ENCODE measurements at places on chromosomes 6 and 20. TPM values are rescaled to one million over a fixed set of nuclear protein-coding genes. Genes with fewer than 3 reads are reported as not detected.

Gene GGTLC1
- not detected for total RNA-seq

Gene HSPA12B
- 1.1 TPM for total RNA-seq

Gene MTFR2
- total RNA-seq: 6.7 TPM

Gene SOX18
- total RNA-seq: not detected

Gene F13A1
- 0.39 TPM for total RNA-seq

Gene SLC22A16
- not detected for total RNA-seq

Gene DYNLT2
- 2.8 TPM for total RNA-seq

Gene TNFRSF21
- total RNA-seq: 16.4 TPM

Gene RSPH4A
- total RNA-seq: 2.4 TPM

Gene DPPA5
- not detected for total RNA-seq

Gene LST1
- not detected for total RNA-seq

Gene ULBP1
- 2.3 TPM for total RNA-seq

Gene SLC13A3
- 6.1 TPM for total RNA-seq

Gene SMPDL3A
- 3.6 TPM for total RNA-seq

Gene PPP1R14C
- total RNA-seq: 7.3 TPM

Gene BPIFB2
- total RNA-seq: not detected

Gene SLC35F1
- 41.4 TPM for total RNA-seq

Gene LY6G5C
- 11.0 TPM for total RNA-seq

Gene RAB32
- total RNA-seq: 23.8 TPM

Gene REV3L
- total RNA-seq: 17.1 TPM

Gene ABHD16B
- total RNA-seq: not detected

Gene BMP2
- total RNA-seq: 0.84 TPM
